Left ventricle myocardium inferior (tissue), 1 donor: ENCODE measurements at places on chromosomes 4 and X. TPM values are rescaled to one million over a fixed set of nuclear protein-coding genes. Genes with fewer than 3 reads are reported as not detected.
A peak's percentile ranks its signal among the peaks of the same experiment; 100 is the strongest.

The PROM1 gene
- 2.9 TPM for total RNA-seq

The SPANXC gene
- total RNA-seq, result not detected

The AP1AR gene
- 9.6 TPM for total RNA-seq

The ARMCX2 gene
- total RNA-seq, result 34.5 TPM

The CXCL13 gene
- not detected for total RNA-seq

The PPARGC1A gene
- total RNA-seq, result 108 TPM

The MSX1 gene
- total RNA-seq, result 3.4 TPM

The HPF1 gene
- total RNA-seq, result 18.9 TPM

GRCh38 chrX:97030463-97030862 lies 146.8 kb downstream of the RPA4 start:
- no peak overlapping the region for H3K4me3 ChIP-seq
- no peak for DNase-seq
- H3K4me1 ChIP-seq, result no peaks in the 10 kb centered on the region
- H3K27ac ChIP-seq, result no peak overlapping the region
- H3K27me3 ChIP-seq, result no peaks in the 10 kb centered on the region

DNA sequence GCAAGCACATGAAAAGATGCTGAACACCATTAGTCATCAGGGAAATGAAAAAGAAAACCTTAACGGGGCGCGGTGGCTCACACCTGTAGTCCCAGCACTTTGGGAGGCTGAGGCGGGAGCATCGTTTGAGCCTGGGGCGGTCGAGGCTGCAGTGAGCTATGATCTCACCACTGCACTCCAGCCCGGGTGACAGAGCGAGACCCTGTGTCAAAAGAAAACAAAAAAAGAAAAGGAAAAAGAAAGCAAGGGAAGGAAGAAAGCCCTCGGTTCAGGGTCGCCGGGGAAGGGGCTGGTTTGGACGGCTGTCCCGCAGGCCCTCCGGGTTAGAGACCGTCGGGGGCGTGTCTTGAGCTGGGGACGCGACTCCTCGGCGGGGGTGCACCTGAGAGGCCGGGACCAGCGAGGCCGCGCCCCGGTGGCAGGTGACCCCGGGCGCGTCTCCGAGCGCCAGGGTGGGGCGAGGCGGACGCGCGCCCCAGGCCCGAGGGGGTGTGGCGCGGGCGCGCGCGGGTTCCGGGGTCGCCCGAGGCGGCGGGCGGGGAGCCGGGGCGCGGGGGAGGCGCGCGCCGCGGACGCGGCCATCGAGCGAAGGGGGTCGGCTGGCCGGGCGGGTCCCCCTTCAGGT lies 478 bp upstream of the PLXNA3 start:
- peak overlapping the region; percentile 74 for H3K27ac ChIP-seq
- no peaks in the 10 kb centered on the region for H3K36me3 ChIP-seq
- H3K27me3 ChIP-seq, result no peaks in the 10 kb centered on the region
- peaks cover 9% of the 10 kb centered on the region for H3K4me1 ChIP-seq
- peak overlapping the region; percentile 75 for H3K4me3 ChIP-seq

GRCh38 chrX:149073479-149073878 lies 431.6 kb downstream of the IDS start:
- no peak for DNase-seq
- no peaks in the 10 kb centered on the region for H3K27me3 ChIP-seq
- H3K27ac ChIP-seq, result no peak overlapping the region
- no peaks in the 10 kb centered on the region for H3K4me1 ChIP-seq
- no peak overlapping the region for H3K4me3 ChIP-seq

DNA sequence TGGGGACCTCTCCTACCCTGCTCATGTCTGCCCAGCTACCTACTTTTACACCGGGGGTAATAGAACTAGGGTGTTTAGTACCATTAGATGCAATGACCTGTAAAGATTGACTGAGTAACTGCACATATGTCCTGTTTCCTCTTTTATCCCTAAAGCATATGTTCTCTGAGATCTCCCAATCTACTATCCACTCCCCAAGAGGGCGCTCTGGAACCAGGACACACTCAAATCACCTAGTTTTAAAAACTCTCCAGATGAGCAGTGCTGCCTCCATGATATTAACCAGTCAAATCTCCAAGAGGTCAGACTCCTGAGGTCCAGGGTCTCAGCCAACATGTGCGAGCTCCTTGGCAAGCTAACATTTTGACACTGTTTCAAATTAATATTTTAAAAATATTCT lies 87.0 kb upstream of the TSPAN5 start:
- H3K27me3 ChIP-seq, result no peaks in the 10 kb centered on the region
- H3K36me3 ChIP-seq, result no peaks in the 10 kb centered on the region
- no peaks in the 10 kb centered on the region for H3K4me1 ChIP-seq
- H3K4me3 ChIP-seq, result no peak overlapping the region
- no peak overlapping the region for H3K27ac ChIP-seq

- no peak overlapping the region for H3K27ac ChIP-seq
- peaks cover 15% of the 10 kb centered on the region for H3K36me3 ChIP-seq
- DNase-seq, result no peak
- H3K4me1 ChIP-seq, result peaks cover 40% of the 10 kb centered on the region
- H3K4me3 ChIP-seq, result no peak overlapping the region
Measured at GRCh38 chr4:39613093-39613656, 25.5 kb downstream of the SMIM14 start.

GRCh38 chr4:173761236-173761635 lies 231.2 kb upstream of the HAND2 start:
- H3K27ac ChIP-seq, result no peak overlapping the region
- H3K36me3 ChIP-seq, result no peaks in the 10 kb centered on the region
- no peaks in the 10 kb centered on the region for H3K27me3 ChIP-seq
- H3K4me3 ChIP-seq, result no peak overlapping the region

DNA sequence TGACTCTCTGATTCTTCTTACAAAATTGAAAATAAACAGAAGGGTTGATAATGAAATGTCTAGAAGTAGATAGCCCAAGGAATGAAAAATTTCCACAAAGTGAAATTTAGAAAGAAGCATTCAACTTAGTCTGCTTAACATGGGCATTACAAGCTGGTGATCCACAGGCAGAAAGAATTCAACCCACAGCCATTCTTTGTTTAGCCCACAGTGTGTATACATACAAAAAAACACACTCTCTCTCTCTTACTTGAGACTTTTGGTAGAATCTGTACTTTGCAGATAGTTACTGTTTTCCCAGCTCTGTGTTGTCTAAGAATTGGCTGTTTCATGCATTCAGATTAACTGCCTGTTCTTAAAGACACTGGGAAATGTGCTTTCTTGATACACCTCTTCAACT lies 159.8 kb downstream of the SLC4A4 start:
- no peaks in the 10 kb centered on the region for H3K4me1 ChIP-seq
- no peak for DNase-seq
- no peak overlapping the region for H3K27ac ChIP-seq
- H3K4me3 ChIP-seq, result no peak overlapping the region
- no peaks in the 10 kb centered on the region for H3K36me3 ChIP-seq
- no peaks in the 10 kb centered on the region for H3K27me3 ChIP-seq

- H3K27ac ChIP-seq, result no peak overlapping the region
- no peaks in the 10 kb centered on the region for H3K4me1 ChIP-seq
- no peaks in the 10 kb centered on the region for H3K36me3 ChIP-seq
- H3K4me3 ChIP-seq, result no peak overlapping the region
- DNase-seq, result no peak
- H3K27me3 ChIP-seq, result no peaks in the 10 kb centered on the region
Measured at GRCh38 chrX:31499109-31499508, 427.3 kb upstream of the FTHL17 start.

DNA sequence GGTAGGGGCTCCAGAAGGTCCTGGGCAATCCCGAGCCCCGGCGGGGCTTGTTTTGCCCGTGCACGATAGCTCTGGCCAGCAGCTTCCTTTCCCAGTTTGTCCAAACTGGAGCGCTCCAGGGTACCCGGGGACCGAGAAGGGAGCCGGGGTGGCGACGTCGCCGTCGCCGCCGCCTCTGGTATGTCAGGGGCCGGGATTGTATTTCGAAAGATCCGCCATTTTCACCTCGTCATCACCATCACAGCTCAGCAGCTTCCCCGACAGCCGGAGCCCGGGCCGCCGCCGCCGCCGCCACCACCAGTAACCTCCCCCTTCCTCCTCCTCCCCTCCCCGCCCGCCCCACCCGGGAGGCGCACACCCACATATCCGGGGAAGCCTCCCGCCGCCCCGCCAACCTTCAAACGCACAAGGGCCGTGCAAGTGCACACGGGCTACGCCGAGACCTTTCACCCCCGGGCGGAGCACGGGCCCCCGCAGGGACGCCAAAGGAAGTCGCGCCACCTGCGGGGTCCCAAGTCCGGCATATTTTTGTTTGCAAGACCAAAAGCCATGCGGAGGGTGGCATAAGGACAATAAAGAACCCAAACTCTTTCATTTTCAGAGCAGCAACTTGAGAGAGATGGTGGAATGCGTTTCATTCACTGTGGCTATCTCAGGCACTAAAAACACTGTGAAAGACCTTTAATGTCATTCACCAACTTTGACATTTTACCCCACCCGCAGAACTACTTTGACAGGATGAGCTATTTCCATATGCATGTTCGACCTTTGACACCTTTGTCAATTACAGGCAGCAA lies at the start of gene LIN54:
Gene LIN54, minus strand, starts transcription at position 302 of the 797 bp plus-strand sequence. CDS start 25,979 bp downstream, outside the sequence.
- no peaks in the 10 kb centered on the region for H3K27me3 ChIP-seq
- H3K27ac ChIP-seq, result peak within 1 kb of the TSS; percentile 87
- DNase-seq, result peak; percentile 81
- H3K4me1 ChIP-seq, result peaks cover 44% of the 10 kb centered on the region

GRCh38 chr4:56791316-56791715 lies 30.2 kb downstream of the SPINK2 start:
- no peaks in the 10 kb centered on the region for H3K27me3 ChIP-seq
- H3K4me1 ChIP-seq, result peaks cover 14% of the 10 kb centered on the region
- H3K4me3 ChIP-seq, result no peak overlapping the region
- H3K27ac ChIP-seq, result no peak overlapping the region

DNA sequence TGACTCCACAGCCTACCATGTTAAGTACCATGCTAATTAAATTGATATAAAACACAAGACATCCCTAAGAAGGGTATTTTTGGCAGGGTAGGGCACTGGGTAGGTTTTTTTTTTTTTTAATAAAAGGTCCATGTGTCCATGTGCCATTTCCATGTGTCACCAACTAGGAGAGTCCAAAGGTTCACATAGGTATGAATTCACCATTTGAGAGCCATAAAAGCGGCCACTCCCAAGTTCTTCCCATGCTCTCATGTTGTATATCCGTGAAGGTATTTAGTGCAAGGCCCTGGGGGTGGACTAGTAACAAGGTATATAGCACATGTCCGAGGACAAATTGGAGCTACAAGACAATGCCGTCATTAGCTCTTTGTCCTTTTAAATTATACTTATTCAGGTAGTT lies 107.3 kb downstream of the PDE5A start:
- peaks cover 27% of the 10 kb centered on the region for H3K36me3 ChIP-seq
- H3K27ac ChIP-seq, result no peak overlapping the region
- no peak for DNase-seq
- no peaks in the 10 kb centered on the region for H3K27me3 ChIP-seq

- no peak overlapping the region for H3K4me3 ChIP-seq
- H3K27ac ChIP-seq, result no peak overlapping the region
- H3K4me1 ChIP-seq, result peaks cover 17% of the 10 kb centered on the region
- DNase-seq, result no peak
- no peaks in the 10 kb centered on the region for H3K27me3 ChIP-seq
- peaks cover 44% of the 10 kb centered on the region for H3K36me3 ChIP-seq
Measured at GRCh38 chr4:38141808-38142500, 181.8 kb downstream of the PTTG2 start.

GRCh38 chr4:34676400-34676799 lies 1567.9 kb downstream of the ARAP2 start:
- no peak overlapping the region for H3K27ac ChIP-seq
- H3K4me3 ChIP-seq, result no peak overlapping the region
- no peaks in the 10 kb centered on the region for H3K4me1 ChIP-seq
- H3K36me3 ChIP-seq, result no peaks in the 10 kb centered on the region
- H3K27me3 ChIP-seq, result no peaks in the 10 kb centered on the region

DNA sequence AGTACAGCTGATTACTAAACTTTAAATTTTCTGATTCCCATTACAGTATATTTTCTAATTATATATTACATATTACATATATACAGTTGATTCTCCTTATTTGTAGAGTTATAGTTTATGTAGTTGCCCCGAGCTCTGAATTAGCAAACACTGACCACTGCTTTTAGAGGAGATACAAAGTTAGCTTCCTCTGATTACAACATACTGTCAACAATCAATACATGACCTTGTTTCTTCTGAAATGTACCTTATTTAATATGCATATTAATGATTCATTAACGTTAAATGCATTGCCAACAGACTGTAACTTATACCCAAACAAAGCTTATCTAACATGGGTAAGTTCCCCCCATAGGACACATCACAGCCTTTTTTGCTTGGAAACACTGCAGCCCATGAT lies 81.5 kb downstream of the ATP10D start:
- no peak overlapping the region for H3K4me3 ChIP-seq
- no peaks in the 10 kb centered on the region for H3K4me1 ChIP-seq

GRCh38 chr4:4607336-4608213 lies 65.7 kb upstream of the STX18 start:
- H3K27me3 ChIP-seq, result no peaks in the 10 kb centered on the region
- no peaks in the 10 kb centered on the region for H3K4me1 ChIP-seq
- no peak overlapping the region for H3K27ac ChIP-seq
- no peak for DNase-seq
- H3K36me3 ChIP-seq, result no peaks in the 10 kb centered on the region
- no peak overlapping the region for H3K4me3 ChIP-seq

DNA sequence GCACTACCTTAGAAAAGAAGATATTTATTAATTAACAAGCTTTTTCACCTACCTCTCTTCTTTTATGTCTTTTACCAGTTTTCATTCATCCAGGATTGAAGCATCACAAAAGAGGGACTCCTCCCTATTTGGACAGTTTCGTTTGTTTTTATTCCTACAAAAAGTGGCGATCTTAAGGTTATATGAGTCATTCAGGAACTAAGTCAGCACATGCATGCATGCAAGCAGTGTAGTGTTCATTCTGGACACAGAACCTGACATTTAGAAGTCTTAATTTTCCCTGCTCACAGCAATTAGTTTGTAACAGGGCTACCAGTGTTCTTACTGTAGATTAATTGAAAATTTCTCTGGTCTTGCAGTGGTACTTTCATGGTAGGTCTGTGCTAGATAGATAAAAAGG lies 47.9 kb upstream of the QRFPR start:
- no peak overlapping the region for H3K4me3 ChIP-seq
- no peaks in the 10 kb centered on the region for H3K4me1 ChIP-seq
- DNase-seq, result no peak
- no peaks in the 10 kb centered on the region for H3K27me3 ChIP-seq
- no peak overlapping the region for H3K27ac ChIP-seq

GRCh38 chr4:147825451-147826287 lies 93.8 kb downstream of the ARHGAP10 start:
- H3K27ac ChIP-seq, result peak overlapping the region; percentile 92
- peaks cover 14% of the 10 kb centered on the region for H3K36me3 ChIP-seq
- H3K27me3 ChIP-seq, result no peaks in the 10 kb centered on the region
- H3K4me3 ChIP-seq, result peak overlapping the region; percentile 22
- peaks cover 97% of the 10 kb centered on the region for H3K4me1 ChIP-seq

GRCh38 chr4:13701937-13702446 lies 74.5 kb upstream of the BOD1L1 start:
- no peaks in the 10 kb centered on the region for H3K36me3 ChIP-seq

DNA sequence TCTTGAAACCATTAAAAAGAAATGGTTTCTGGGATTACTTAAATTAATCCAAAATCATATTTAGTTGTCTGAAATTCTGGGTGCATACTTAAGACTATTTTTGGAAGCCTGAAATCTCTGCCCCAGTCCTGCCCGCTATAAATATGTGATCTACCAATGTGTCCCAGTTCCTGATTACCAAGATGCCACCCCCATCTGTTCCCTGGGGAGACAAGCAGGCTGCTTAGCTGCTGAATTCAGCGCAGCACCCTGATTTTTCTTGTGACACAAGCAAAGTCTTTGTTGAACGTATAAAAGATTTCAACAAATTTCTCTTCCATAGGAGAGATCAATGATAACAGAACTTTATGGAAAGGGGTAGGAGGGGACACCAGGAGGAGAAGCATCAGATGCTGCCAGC lies 100.6 kb upstream of the PRPS2 start:
- H3K27me3 ChIP-seq, result no peaks in the 10 kb centered on the region
- H3K36me3 ChIP-seq, result no peaks in the 10 kb centered on the region
- H3K4me3 ChIP-seq, result no peak overlapping the region
- DNase-seq, result no peak
- no peaks in the 10 kb centered on the region for H3K4me1 ChIP-seq
- no peak overlapping the region for H3K27ac ChIP-seq
